Hypothalamus (tissue), 51 donors: ENCODE measurements at places on chromosomes 7 and 10.

- DNase-seq, result no peak
These were observed 13.5 kb upstream of the FZD1 start for GRCh38 chr7:91250706-91251105.

- DNase-seq, result no peak
These were observed 27.1 kb upstream of the PTPRN2 start for GRCh38 chr7:158614700-158615099.

- no peak for DNase-seq
These were observed 465.1 kb upstream of the ADARB2 start for GRCh38 chr10:2202401-2202800.

- DNase-seq, result no peak
These were observed 223.7 kb upstream of the ZMIZ1 start for GRCh38 chr10:78844960-78845607.

GRCh38 chr10:13505052-13505680, 23.6 kb downstream of the BEND7 start:
- no peak for DNase-seq

GRCh38 chr10:36221101-36221500, 579.0 kb upstream of the FZD8 start:
- DNase-seq, result no peak

DNA sequence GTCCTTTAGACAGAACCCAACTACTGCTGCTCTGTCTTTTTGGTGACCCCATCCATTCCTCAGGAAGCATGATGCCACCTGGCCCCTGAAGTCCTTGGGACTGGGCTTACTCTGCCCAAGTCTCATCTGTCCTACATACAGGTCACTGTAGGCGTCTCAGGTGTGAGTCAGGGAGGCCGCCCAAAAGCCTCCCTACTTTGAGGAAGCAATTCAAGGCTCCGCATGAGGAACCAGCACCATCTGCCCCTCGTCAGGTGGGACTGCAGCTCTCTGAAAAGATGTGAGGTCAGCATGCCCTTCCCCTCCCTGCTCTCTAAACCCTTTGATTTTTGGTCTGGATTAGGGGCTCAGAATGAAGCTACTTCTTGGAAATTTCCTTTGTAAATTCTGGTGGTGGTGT, 354.8 kb downstream of the CXCL12 start:
- no peak for DNase-seq

GRCh38 chr7:94432281-94432670, 37.6 kb downstream of the COL1A2 start:
- DNase-seq, result no peak

DNA sequence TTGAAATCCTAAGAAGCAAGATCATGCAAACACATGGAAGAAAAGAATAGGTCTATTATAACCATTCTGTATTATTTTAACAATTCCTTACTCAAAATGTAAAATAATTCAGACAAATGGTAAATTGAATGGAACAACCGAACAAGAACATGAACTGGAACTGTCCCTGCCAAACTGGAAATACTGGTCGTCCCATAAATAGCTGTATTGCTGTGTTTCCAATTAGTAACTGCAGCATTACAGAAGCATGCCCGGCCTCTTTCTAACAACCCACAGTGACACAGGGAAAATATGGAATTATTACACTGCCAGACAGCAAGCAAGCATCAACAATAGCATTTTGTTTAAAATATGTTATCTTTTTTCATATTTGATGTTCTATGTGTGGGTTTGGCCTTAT, 1138.5 kb upstream of the PHF14 start:
- no peak for DNase-seq

DNA sequence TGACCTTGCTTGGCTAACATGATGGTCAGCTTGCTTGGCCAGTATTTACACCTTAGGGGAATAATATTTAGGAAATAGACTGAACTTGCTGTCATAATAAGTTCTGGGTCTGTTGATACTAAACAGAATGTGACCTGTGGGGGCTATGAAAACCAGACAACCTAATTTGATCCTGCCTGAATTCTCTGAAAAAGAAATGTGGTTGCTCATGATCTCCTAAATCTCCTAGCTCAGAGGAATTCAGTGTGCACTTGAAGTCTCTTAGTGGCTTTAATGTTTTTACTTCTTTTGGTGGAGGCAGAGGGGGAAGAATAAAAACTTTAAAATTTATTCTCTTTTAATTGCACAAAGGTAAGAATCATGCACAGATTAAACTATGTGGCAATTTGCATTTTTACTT, 205.2 kb downstream of the SEC23IP start:
- no peak for DNase-seq

GRCh38 chr10:72038458-72039001, 49.8 kb downstream of the SPOCK2 start:
- DNase-seq, result no peak

DNA sequence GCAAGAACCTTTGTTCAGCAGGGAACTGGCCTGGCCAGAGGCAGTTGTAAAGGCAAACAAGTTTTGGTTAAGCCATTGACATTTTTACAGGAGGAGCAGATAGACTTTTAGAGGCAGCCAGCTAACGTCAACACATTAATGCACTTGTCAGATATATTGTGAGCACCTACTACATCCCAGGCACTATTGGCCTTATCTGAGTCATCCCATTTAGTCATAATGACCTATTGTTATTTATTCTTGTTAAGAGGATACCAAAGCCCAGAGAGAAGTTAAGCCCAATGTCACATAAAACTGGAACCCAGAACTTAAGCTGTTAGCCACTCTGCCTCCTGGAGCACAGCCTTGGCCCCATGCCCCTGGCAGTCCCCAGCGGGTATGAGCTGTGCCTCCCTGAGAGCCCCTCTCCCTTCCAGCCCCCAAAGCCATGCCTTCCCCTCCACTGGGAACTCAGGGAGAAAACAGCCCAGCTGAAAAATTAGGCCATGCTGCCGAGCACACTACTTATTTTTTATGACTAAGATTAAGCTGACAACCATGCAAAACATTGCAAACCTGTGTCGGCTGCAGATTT, 32.7 kb upstream of the TRIM8 start:
- DNase-seq, result no peak

GRCh38 chr10:43086321-43086942, 9.6 kb downstream of the RET start:
- no peak for DNase-seq

- DNase-seq, result no peak
These were observed 89.4 kb downstream of the C10orf90 start for GRCh38 chr10:126580873-126581647.

- peak; percentile 46 for DNase-seq
These were observed at the start of gene ZNF853 for GRCh38 chr7:6614953-6615722. TSS of gene ZNF853 (plus strand) at chr7:6615610. CDS start at chr7:6616175, 565 bp downstream.

GRCh38 chr7:79453558-79454360, at the start of gene MAGI2:
TSS of gene MAGI2 (minus strand) at chr7:79453667. CDS start at chr7:79453320, 347 bp downstream.
- DNase-seq, result peak; percentile 88

GRCh38 chr10:33327751-33328150, 6.7 kb downstream of the NRP1 start:
- no peak for DNase-seq

DNA sequence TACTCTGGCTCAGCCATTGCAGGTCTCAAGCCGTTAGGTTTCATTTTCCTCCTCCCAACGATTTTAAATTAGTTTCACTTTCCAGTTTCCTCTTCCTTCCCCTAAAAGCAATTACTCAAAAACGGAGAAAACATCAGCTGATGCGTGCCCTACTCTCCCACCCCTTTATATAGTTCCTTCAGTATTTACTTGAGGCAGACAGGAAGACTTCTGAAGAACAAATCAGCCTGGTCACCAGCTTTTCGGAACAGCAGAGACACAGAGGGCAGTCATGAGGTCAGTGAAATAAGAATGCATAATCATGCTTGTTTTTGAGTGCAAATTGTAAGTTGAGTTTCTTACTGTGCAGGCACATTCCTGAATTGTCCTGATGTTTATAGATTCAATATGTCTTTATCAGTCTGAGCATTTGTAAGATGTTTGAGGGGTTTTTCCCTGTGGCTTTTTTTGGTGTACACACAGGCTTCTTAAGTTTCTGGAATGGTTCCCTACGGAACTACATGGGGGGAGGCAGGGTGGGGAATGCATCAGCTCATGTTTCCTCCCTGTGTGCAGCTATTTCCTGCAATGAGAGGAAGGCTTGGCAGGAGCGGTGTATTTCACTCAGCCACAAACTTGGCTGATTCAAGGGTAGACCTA, at the start of gene IFIT3:
TSS of gene IFIT3 (plus strand) at position 195 of the 639 bp plus-strand sequence. CDS start at position 272, 77 bp downstream.
- no peak for DNase-seq

GRCh38 chr7:2757361-2757903, 69.4 kb downstream of the AMZ1 start:
- no peak for DNase-seq

DNA sequence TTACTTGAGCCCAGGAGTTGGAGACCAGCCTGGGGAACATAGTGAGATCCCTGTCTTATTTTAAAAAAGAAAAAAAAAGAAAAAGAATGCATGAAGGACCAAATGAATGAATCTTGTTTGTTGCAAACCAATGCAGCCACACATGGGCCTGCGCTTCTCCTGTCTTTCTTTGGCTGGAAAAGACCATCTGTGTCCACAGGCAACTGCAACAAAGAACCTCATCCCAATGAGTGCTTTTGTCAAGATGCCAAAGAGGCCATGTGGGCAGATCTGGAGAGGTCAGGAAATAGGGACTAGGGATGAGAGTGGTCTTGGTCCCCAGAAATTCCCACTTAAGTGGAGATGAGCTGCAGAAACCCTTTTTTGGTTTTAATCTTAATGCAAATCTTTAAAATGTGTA, 49.8 kb upstream of the DUSP5 start:
- no peak for DNase-seq

- no peak for DNase-seq
These were observed 320.5 kb downstream of the MAGI2 start for GRCh38 chr7:79132844-79133451.

GRCh38 chr10:373526-374309, 238.5 kb downstream of the ZMYND11 start:
- no peak for DNase-seq

- DNase-seq, result peak; percentile 18
These were observed 6.4 kb upstream of the GPR22 start for GRCh38 chr7:107463139-107464078.

- DNase-seq, result no peak
These were observed 64.5 kb downstream of the TMEM209 start for GRCh38 chr7:130140551-130141160.

DNA sequence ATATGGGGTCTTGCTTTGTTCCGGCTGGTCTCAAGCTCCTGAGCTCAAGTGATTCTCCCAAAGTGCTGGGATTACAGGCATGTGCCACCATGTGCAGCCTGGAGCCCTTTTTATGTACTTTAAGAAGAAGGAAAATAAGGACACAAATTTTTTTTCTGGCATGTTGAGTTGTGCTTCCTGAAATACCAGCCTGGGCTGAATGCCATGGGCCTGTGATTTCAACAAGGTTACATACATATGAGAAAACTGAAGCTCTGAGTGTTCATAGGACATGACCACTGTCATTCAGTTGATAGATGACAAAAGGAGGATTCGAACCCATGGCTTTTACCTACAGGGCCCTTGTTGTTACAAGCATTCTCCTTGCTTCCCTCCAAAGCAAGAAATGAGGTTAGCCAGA, 36.1 kb downstream of the ST8SIA6 start:
- no peak for DNase-seq

- no peak for DNase-seq
These were observed 45.9 kb upstream of the AGMO start for GRCh38 chr7:15607529-15608210.

DNA sequence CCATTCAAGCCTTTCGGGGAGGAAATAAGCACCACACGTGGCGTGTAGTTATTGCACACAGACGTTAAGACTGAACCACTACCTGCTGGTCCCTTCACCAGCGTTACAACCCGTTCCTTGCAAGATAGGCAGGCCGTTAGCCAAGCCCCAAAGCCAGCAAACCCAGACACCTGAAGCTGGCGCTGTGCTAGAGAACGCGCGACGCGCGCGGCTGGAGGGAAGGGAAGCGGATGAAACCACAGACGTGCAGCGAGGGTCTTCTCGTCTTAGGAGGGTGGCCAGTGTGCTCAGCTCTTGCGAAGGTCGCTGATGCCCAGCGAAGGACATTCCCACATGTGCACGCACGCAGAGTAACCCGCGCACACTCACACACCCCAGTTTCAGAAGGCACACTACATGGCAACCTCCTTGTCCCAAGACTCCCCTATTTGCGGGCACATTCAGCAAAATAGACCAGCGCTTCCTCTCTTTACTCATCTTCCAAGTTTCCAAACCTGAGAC, 980 bp downstream of the TMEM26 start:
- no peak for DNase-seq

DNA sequence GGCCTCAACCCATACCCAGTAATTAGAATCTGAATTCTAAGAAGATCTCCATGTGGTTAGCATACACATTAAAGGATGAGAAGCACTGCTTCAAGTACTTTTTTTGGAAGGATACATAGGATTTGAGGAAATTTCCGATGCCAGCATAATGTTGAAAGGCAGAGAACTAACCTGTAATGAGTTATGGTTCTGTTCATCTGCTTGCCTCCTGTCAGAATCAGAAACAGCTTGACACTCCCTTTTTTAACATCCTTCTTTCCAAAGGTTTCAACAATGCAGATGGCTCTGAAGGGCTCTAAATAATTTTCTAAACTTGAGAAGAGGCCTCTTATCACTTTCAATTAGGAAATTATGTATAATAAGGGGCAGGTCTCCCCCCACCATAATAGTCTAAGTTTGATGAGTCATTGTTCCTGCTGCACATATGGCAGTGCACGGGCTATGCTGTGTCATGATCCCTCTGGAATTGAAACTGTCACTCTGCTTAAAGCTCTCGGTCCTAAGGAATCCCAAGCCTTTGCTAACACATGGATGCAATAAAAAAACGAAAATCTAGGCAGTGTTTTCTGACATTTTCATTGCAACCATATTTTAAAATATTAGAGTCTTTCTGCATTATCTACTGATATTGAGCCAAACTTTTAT, 291.2 kb upstream of the FZD1 start:
- DNase-seq, result no peak

- no peak for DNase-seq
These were observed 441 bp downstream of the FZD8 start for GRCh38 chr10:35641676-35642034.

GRCh38 chr7:133797818-133798520, 329.2 kb upstream of the LRGUK start:
- no peak for DNase-seq

- no peak for DNase-seq
These were observed 75.7 kb downstream of the COBL start for GRCh38 chr7:51240868-51241267.

GRCh38 chr10:124701435-124701834, 42.7 kb downstream of the FAM53B start:
- DNase-seq, result peak; percentile 82

- DNase-seq, result no peak
These were observed 196.1 kb upstream of the LRGUK start for GRCh38 chr7:133931053-133931452.

GRCh38 chr7:8176370-8177081, 85.4 kb downstream of the ICA1 start:
- DNase-seq, result no peak
